ENCODE measurements at places on chromosomes 6 and 20. TPM values are rescaled to one million over a fixed set of nuclear protein-coding genes. Genes with fewer than 3 reads are reported as not detected.

The AVP gene
- total RNA-seq, result 0.84 TPM

The TMC2 gene
- total RNA-seq, result 0.08 TPM

The ADGRB3 gene
- 1.7 TPM for total RNA-seq

The OLIG3 gene
- total RNA-seq, result not detected

The EFCAB8 gene
- total RNA-seq, result 0.43 TPM

All from Right ventricle myocardium inferior (tissue), 1 donor.